ENCODE measurements at places on chromosomes 3 and 15.

DNA sequence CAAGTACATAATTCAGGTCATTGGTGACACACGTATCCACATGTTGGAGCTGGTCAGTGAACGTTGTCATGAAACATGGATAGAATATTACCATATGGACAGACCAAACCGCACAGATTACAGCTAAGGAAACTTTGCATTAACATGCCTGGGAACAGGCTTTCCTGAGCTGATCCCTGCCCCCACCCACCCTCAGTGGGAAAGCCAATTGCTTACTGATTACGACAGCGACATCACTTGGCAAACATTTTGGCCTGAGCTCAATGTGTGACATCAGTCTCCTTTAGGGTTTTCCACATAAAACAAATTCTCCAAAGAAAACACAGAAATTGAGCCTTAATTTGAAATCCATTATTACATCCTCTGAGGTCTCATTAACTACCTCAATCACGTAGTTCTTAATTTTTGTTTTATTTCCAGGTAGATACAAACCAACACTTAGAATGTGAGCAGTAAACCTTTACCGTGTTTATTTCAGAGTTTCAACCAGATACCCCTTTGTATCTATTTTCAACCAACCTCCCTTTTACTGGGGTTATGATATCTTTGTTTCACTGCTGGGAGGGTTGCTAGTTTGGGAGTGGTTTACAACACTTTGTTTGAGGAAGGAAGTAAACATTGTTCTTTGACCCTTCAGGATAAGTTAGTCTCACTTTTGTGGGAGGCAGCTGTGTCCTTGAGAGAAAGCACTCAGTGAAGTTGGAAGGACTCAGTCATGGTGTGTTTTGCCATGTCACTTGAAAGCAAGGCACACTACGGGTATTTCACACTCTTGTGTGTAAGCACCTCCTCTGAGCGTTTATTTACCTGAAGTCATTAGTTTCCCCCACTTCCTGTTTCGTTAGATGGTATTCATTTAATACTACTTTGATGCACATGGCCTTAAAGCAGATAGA is 103.1 kb downstream of the CMSS1 start:
- no peak for DNase-seq

DNA sequence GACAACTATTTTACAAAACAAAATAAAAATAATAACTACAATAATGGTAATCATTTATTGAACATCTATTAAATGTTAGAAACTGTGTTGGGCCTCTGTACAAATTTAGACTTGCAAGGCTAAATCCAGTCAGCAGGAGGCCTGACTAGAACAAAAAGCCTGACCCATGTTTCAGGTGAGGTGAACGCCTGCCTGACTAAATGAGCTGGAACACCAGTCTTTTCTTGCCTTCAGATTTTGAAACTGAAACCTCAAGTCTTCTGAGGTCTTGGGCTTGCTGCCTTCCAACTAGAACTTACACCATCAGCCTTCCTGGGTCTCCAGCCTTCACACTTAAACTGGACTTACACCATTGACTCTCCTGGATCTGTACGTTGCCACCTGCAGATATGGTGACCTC is 706.9 kb downstream of the TBL1XR1 start:
- DNase-seq, result no peak

DNA sequence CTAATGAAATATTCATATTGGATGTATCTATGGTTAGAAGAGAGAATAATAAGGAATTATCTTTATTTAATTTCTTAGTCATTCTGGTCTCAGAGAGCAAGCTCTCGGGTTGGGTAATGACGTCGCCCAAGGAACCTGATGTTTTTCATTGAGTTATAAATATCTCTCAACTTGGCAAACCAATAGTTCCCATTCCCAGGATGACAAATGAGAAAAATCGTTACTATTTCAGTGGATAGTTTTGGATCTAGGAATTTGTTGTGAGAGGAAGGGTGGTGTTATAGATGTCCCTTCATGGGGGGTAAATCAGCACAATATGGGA is 162.9 kb upstream of the NR2E3 start:
- DNase-seq, result no peak

DNA sequence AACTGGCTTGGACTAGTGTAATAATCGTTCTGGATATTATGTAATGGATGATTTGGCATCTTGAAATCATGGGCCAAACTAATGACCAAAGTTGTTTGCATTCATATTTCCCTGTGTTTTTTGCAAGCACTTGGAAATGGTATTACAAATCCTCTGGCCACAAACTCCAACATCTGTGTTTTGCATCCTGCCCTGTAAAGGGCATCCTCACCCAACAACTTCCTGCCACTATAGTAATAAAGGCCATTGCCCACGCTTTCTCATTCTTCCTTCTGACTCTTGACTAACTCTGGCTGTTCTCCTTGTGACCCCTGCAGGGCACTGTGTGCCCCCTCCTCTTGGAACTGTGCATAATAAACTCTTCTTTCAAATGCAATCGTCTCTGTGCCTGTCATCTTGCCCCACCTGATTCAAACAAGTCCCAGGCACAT is 25.4 kb upstream of the PSMD6 start:
- DNase-seq, result no peak

DNA sequence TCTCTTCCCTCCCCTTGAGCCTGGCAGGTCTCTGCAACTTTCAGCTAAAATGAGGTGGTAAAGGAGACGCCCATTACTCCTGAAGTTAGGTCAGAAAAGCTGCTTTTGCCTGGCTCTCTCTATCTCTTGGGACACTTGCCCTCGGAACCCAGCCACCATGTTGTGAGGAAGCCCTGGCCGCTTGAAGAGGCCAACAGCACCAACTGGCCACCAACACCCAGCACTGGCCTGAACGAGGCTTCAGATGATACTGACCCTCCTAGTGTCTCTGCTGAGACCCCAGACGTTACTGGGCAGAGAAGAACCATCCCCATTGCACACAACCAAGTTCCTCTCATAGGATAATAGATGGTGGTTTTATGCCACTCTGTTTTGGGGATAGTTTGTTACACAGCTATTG is 49.5 kb upstream of the PCSK6 start:
- DNase-seq, result no peak

DNA sequence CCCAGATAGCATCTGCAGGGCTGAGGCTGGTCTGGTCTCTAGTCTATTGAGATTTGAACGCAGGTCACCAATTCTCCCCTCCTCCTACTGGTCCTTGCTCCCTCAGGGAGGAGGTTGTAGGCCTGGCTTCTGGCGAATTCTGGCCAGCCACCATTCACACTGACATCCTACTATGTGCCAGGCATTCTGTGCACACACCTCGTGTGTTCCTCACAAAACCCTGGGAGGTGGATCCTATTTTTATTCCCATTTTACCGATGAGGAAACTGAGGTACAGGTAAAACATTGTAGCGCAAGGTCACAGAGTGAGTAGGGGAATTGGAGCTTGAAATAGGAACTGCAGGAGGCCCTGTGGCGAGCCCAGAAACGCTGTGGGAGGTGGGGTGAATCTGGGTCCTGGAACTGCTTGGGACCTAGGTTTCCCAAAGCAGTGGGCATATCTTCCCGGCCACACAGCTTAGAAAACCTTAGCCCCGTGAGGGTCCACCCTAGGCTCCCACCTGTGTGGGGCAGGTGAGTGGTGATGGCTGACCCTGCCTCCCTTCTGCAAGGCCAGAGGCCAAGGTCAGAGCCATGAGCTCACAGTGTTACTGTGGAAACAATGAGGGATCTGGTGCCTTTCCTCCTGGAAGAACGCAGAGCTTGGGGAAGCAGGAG is 4.8 kb upstream of the ATP2B2 start:
- DNase-seq, result no peak

DNA sequence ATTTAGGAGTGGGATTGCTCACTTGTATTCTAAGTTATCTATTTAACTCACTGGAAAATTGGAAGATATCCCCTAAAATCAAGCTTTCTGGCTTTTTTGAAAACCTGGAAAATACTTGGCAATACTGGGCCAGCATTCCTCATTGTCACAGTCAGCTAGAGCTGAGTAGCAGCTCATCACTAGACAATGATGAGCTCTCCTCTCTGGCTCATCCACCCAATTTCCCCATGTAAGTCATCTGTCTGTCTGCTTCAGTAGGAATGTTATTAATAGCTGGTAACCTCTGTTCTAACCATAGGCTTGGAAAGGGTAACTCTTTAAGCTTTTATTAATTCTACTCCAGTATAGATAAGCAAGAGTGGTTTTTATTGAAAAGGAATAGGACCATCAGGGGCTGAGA is 39.7 kb upstream of the PIK3R4 start:
- no peak for DNase-seq

DNA sequence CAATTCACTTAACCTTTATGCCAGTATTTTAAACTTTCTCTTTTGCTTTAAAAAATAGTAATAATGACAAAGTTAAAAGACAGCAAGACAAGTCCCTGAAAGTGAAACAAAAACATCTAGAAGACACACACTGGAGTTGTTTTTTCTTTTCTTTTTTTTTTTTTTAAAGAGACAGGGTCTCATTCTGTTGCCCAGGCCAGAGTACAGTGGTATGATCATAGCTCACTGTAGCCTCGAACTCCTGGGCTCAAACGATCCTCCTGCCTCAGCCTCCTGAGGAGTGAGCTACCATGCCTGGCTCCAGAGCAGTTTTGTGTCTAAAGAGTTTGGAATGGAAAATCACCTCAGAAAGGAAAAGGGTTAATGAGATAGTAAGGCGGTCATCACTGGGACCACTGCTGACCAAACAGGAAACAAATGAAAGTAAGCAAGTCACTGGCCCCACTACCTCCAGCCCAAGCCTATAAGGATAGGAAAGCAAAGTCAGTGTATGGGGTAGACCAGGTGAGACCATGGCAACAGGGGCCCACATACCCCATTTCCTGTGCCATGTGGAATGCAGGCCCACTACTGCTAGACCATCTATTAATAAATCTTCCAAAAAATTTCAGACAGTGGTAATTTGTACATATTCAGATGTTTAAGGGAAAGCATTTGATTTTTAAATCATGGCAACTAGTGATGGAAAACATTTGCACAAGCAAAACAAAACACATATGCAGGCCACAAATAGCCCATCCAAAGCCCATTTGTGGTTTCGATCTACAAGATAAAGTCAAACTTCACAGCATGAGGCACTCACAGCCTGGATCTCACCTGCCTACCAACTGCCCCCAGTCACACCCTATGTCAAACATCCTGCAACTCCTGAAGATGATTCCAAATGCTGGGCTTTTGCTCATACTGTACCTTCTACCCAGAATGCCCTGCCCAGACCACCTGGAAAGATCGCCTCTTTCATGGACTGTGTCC is 62.6 kb downstream of the OSBPL10 start:
- no peak for DNase-seq

DNA sequence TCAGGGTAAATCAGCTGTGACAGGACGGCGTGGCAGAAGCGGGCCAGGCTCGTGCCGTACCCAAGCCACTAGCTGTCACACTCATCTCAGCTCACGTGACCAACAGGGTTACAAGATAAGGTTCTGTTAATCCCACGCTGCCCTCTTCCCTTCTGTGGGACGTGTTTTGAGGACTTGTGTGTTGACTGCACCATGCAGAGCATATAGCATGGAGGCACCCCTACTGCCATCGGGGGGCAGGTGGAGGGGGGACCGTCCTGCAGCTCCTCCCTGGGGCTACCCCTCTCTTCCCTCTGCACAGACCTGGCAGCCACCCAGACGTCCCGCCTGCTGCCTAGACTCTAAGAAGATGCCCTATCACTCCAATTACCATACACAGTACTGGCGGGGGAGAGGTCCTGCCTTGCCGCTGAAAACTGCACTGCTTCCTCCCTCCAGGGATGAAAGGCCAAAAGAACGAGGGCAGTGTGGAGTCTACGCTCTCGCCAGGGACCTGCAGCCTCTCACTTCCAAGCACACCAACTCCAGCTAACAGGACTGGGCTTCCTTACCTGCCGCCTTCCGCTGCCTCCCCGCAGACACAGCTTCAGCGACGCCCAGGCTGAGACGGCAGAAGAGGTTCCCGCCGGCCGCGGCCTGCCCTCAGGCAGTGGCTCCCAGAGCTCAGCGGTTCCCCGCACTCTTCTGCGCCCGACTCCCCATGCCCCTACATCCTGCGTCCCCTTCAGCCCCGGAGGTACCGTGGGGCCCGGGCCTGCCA is at the start of gene TNK2:
Gene TNK2 (minus strand): TSS at position 618 of the 760 bp plus-strand sequence. CDS start 19,963 bp downstream, outside the sequence.
- peak; percentile 78 for DNase-seq

GRCh38 chr3:78741066-78741645 is 1026.6 kb downstream of the ROBO1 start:
- no peak for DNase-seq

DNA sequence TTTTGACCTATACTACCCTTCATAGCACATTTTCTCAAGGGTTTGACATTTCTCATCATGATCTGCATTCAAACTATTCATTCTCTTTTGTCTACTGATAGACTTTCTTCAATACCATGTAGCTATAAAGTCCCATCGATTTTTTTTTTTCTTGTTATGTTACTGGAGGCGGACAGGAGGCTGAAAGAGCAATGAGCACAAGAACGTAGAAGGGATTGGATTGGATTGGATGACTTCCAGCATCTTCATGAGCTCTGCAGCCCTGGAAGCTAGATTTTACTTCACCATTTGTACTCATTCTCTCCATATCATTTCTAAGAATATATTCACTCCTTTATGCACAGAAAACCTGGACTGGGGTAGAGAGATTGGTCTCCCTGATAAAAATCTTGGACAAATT is 43.2 kb downstream of the DUT start:
- DNase-seq, result no peak

DNA sequence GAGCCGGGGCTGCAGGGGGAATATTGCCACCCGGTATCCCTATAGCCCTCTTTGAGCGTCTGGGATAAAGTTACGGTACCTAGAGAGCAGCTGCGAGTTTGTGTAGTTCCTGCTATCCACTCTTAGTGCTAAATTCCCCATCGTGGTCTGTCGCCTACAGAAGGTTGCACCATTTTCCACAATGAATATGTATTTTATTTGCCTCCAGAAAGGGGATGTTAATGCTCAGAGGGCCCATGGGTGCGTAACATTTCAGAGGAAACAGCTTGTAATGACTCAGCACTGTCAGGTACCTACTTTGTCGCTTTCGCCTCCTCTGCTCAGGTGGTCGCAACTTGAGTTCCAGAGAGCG is 1.1 kb downstream of the SLCO3A1 start:
- DNase-seq, result no peak

GRCh38 chr3:127411083-127411727 is 123.4 kb upstream of the PRR20G start:
- DNase-seq, result no peak

DNA sequence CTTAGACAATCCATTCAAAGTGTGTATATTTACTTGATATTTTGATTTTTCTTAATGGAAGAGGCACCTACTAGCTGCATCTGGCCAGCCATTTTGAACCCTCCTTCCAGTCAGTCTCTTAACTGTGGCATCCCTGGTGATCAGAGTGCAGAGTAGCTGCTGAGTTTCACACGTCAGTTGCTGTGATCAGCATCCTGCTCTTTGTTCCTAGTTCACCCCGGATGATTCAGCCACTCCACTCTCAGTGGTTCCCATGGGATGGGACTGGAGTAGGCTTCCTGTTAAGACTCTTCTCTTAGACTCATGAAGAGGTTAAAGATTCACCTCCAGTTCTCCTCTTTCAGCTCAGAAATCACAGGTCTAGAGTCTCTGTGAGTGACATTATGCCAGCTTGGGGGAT is 75.8 kb downstream of the STXBP5L start:
- no peak for DNase-seq

- no peak for DNase-seq
Observed at GRCh38 chr3:117595615-117596014, 886.0 kb downstream of the TUSC7 start.

- DNase-seq, result no peak
Observed at GRCh38 chr15:91965501-91966193, 112.1 kb downstream of the SLCO3A1 start.

GRCh38 chr3:106699122-106699521 is 678.1 kb upstream of the CCDC54 start:
- no peak for DNase-seq

- DNase-seq, result no peak
Observed at GRCh38 chr15:95561463-95561862, 769.0 kb upstream of the NR2F2 start.

GRCh38 chr15:59052915-59053407 is 52.0 kb upstream of the CCNB2 start:
- no peak for DNase-seq

- DNase-seq, result no peak
Observed at GRCh38 chr3:16240229-16241023, 24.3 kb downstream of the DPH3 start.
